ENCODE measurements at places on chromosomes 4 and X. TPM values are rescaled to one million over a fixed set of nuclear protein-coding genes. Genes with fewer than 3 reads are reported as not detected.
A peak's percentile ranks its signal among the peaks of the same experiment; 100 is the strongest.

DNA sequence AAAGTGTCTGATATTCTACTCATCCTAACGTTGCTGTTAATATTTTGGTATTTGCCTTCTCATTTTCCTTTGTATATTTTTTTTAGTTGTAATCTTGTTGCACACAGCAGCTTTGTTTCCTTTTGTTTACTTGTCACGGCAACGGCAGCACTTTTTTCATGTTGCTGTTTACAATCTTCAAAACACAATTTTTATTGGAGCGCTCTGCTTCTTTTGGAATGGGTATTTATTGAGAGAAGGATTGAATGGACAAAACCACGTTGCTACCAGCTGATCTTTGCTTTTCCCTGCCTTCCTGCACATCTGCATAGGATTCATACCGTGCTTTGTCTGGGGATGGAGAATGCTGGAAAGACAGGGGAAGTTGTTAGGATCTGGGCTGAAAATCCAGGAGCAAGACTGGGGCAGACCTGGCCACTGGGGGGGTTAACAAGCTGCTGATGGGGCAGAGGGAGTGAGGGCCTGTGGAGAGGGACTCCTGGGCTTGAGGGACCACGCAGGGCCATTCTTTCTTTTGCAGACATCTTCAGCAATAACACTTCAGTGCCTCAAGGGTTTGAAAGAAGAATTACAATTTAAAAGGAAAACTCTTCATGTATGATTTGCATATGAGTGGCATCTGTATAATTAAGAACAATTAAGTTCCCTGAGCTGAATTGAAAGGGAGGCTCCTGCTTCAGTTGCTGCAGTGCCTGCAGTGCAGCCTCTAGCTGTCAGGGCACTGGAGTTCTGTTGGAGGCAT lies 69.8 kb downstream of the TMEM131L start:
- no peaks in the 10 kb centered on the region for H3K36me3 ChIP-seq
- H3K4me3 ChIP-seq, result no peak overlapping the region
- H3K27me3 ChIP-seq, result no peaks in the 10 kb centered on the region

DNA sequence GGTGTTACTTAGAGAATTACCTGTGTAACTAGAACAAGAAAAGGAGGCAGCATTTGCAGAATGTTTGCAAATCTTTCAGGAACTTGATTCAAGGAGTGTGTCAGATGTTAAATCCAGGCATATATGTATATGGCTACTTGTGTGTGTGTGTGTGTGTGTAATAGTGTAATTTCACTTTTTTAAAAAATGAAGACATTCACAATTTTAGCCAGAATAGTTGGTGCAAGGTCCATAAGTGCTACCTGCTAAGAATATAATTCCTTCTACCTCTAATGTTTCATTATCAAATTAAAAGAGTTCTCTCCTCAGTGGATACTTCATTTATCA lies 158.0 kb downstream of the PALLD start:
- H3K4me1 ChIP-seq, result peaks cover 31% of the 10 kb centered on the region
- H3K27ac ChIP-seq, result no peak overlapping the region
- H3K36me3 ChIP-seq, result no peaks in the 10 kb centered on the region
- no peak for DNase-seq
- H3K27me3 ChIP-seq, result no peaks in the 10 kb centered on the region
- no peak overlapping the region for H3K4me3 ChIP-seq

Gene PDLIM5
- total RNA-seq, result 68.4 TPM

GRCh38 chr4:114599231-114599902 lies 760 bp downstream of the UGT8 start:
- H3K27ac ChIP-seq, result no peak overlapping the region
- peaks cover 46% of the 10 kb centered on the region for H3K27me3 ChIP-seq
- DNase-seq, result peak; percentile 54
- H3K4me1 ChIP-seq, result peaks cover 18% of the 10 kb centered on the region
- peak overlapping the region; percentile 81 for H3K4me3 ChIP-seq

GRCh38 chrX:119181491-119181890 lies 53.9 kb upstream of the KIAA1210 start:
- no peaks in the 10 kb centered on the region for H3K4me1 ChIP-seq
- H3K36me3 ChIP-seq, result no peaks in the 10 kb centered on the region
- H3K27me3 ChIP-seq, result no peaks in the 10 kb centered on the region
- H3K27ac ChIP-seq, result no peak overlapping the region

DNA sequence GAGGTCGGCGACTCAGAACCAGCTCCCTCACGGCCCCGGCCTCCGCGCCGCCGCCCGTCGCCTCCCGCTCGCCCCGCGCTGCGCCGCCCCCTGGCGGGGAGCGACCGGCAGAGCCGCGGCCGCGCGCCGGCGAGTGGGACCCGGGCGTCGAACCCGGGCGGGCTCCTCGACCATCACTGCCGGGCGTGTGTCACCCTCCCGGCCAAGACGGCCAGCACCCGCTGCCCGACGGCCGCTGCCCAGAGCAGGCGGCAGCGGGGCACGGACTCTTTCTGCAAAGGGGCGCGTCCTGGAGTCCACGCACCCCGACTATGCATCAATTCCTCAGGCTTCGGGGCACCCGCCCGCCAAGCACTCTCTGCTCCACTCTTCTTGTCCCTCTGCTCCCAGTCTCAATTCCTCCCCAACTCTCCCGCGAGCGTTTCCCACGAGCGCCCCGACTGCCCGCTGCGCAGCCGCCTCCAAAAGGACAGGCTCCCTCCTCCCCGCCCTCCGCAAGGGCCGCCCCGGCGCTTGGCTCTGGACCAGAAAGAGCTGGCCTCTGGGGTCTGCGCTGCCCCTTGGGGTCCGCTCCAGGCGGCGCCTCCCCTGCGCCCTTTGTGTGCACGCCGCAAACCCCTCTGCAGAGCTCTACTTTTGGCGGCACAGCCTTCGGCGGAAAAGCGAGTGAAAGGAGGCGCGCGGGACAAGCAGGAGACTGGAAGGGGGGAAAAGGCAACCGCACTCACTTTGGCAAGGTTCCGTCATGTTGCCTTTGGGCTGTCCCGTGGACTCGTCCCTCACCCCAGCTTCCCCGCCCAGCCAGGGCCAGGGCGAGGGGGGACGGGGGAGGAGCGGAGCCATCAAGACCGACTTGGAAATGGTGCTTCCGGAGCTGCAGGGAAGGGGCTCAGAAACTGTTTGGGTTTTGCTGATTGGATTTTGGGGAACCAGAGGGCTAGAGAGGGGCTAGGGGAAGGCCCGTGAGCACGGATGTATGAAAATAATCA lies 1.0 kb downstream of the PDE5A start:
- H3K4me1 ChIP-seq, result peaks cover 19% of the 10 kb centered on the region
- H3K4me3 ChIP-seq, result peak overlapping the region; percentile 82
- no peak overlapping the region for H3K27ac ChIP-seq
- DNase-seq, result peak; percentile 87
- H3K36me3 ChIP-seq, result no peaks in the 10 kb centered on the region

Gene MBNL3
- total RNA-seq, result 2.4 TPM

DNA sequence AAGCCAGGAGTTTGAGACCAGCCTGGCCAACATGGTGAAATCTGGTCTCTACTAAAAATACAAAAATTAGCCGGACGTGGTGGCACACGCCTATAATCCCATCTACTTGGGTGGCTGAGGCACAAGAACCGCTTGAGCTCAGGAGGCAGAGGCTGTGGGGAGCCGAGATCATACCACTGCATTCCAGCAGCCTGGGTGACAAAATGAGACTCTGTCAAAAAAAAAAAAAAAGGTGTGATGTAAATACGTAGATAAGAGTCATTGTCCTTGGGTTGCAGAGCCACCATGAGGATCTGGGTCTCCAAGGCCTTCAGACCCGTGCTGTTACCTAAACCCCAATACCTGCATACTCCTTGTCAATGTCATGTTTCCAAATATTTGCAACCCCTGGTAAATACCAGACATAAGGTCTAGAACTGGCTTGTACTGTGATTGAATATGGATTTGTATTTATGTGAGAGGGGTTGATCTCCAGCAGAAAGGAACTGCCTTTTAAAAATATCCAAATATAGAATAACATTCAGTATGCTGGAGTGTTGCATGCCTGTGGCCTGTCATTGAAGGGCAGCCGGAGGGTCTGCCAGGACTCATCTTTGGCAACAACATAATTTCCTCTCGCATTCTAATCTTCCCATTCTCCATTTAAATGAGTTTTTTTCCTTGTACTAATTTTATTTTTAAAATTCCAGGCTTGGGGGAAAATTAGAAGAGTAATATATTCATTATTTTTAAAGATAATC lies 40.4 kb downstream of the ATXN3L start:
- no peaks in the 10 kb centered on the region for H3K36me3 ChIP-seq
- no peak overlapping the region for H3K4me3 ChIP-seq
- H3K4me1 ChIP-seq, result peaks cover 32% of the 10 kb centered on the region
- H3K27ac ChIP-seq, result no peak overlapping the region
- H3K27me3 ChIP-seq, result no peaks in the 10 kb centered on the region

DNA sequence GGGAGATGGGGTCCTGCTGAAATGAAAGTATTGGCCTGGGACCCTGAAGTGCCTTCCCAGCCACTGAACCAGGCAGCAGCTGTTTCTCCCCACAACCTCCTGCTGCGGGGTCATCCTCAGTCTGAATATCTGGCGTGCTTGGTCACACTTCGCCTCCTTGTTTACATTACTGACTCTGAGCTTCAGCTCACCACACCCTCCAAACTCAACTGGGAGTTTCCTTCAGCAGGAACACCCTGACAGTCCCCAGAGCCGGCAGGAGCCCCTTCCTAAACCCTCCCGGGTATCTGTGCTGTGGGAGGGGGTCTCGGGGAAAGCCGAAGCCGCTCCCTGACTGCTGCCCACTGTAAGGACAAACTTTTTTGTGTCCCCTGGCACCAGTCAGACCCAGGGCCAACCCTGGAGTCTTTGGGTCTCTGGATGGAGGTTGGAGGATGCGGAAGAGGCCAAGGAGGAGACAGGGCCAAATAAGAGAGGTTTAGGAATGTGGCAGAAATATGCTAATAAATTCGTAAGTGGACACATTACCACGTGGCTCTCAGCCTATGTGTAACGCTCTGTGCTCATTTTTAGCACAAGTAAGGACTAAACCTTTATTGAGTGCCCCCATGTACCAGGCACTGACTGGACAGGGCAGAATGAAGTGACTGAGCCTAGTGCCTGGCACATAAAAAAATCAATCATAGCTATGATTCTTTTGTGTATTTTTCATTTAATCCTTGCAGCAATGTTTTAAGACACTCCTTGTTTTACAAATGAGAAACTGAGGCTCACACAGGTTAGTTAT lies 20.7 kb downstream of the FHDC1 start:
- H3K27me3 ChIP-seq, result no peaks in the 10 kb centered on the region
- no peak overlapping the region for H3K27ac ChIP-seq
- DNase-seq, result no peak

Gene REELD1
- total RNA-seq, result 0.06 TPM

- no peak overlapping the region for H3K4me3 ChIP-seq
- H3K36me3 ChIP-seq, result no peaks in the 10 kb centered on the region
- no peak overlapping the region for H3K27ac ChIP-seq
- H3K27me3 ChIP-seq, result no peaks in the 10 kb centered on the region
These were observed 87.2 kb downstream of the RASL11B start for GRCh38 chr4:52949336-52949735.

Gene TRIM61
- not detected for total RNA-seq

Gene ERCC6L
- total RNA-seq, result 34.5 TPM

DNA sequence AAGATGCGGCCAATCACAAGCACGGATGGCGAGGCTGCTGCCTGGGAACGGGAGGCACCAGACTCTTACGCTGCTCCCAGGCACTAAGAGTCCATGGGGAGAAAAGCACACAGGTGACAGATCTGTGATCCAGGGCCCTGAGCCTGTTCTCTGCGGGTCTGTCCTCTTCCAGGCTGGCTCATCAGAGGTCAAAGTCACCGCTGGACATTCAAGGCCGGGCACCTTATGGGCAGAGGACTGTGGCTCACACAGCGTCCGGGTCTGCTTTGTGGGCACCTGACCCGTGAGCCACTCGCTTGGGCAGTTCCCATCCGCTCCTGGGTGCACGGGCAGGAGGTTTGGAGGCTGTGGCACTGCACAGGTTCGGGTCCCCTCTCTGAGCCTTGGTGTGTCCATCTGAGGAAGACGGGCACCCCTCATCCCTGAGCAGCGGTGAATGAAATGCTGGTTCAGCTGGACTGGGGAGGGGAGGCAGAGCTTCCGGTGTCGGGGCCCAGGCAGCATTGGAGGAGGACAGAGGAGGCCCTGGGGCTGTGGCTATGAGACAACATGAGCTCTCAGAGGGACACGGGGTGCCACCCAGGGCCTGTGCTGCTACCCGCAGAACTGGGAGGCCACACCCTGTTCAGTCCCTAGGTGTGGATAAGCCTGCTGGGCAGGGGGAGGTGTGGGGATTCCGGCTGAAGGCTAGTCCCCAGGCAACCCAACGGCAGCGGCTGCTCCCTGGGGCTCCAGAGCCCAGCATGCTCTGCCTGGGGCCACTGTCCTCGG lies 61.2 kb upstream of the AFAP1 start:
- no peaks in the 10 kb centered on the region for H3K36me3 ChIP-seq
- no peaks in the 10 kb centered on the region for H3K4me1 ChIP-seq
- H3K27me3 ChIP-seq, result no peaks in the 10 kb centered on the region
- no peak overlapping the region for H3K4me3 ChIP-seq
- DNase-seq, result no peak

- H3K36me3 ChIP-seq, result no peaks in the 10 kb centered on the region
- H3K4me3 ChIP-seq, result no peak overlapping the region
- DNase-seq, result no peak
- H3K4me1 ChIP-seq, result no peaks in the 10 kb centered on the region
- no peak overlapping the region for H3K27ac ChIP-seq
These were observed 197.1 kb upstream of the PDE5A start for GRCh38 chr4:119825696-119826095.

Gene SLC9A7
- total RNA-seq, result 3.5 TPM

DNA sequence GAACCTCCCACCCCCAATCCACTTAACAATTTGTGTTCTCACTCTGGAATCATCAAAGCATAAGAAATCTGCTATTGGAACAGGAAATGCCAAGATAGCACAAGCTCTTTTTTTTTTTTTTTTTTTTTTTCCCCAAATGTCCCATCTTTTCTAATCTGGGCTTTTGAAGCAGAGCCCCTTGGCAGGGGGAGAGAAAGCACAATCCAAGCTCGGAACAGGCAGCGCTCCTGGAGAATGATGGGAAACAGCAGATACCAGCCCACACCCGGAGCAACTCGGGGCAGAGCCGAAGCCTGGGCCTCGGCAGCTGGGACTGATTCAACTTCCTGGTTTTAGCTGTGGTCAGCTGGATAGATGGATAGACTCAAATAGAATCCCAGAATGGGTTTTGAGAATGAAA lies 235.1 kb downstream of the QDPR start:
- H3K27me3 ChIP-seq, result no peaks in the 10 kb centered on the region
- no peaks in the 10 kb centered on the region for H3K4me1 ChIP-seq
- no peak overlapping the region for H3K27ac ChIP-seq
- no peak overlapping the region for H3K4me3 ChIP-seq

Measured in neural progenitor cell (in vitro differentiated cells).